ENCODE measurements at places on chromosomes 1 and 21.

DNA sequence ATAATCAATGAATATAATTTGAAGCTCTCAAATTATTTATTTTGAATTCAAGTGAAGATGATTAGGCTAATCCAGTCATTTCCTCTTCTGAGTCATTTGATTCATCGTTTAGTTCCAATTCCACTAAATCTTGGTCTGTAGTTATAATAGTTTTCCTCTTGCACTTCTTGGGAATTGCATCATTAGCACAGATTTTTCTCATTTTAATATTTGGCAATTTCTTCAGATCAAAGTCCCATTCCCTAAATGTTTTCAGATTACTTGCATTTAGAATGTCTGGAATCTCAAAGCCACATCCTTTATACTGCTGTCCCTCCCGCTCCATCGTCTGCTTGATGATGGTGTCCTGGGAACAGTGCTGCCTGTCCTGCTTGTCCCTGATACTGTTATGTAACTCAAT lies 43.5 kb downstream of the MAST2 start:
- DNase-seq = peak; percentile 72

DNA sequence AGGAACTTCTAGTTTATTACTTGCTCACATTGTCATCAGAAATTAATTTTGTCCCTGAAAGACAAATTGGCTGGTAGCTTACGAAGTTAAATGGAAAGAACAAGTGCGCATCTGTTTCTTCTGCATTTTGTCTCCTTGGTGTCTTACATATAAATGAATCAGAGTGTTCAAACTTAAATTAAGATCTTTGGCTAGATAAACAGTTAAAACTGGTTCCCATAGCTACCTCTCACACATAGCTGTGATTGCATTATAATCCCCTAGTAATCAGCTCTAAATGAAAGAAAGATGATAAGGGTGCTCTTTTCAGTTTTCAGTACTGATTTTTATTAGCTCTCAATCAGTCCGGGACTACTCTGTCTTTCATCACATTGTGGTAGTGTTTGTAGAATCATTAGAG lies 124.2 kb upstream of the LMO4 start:
- DNase-seq = no peak

GRCh38 chr1:211975152-211975941 lies 60.0 kb downstream of the INTS7 start:
- no peak for DNase-seq

DNA sequence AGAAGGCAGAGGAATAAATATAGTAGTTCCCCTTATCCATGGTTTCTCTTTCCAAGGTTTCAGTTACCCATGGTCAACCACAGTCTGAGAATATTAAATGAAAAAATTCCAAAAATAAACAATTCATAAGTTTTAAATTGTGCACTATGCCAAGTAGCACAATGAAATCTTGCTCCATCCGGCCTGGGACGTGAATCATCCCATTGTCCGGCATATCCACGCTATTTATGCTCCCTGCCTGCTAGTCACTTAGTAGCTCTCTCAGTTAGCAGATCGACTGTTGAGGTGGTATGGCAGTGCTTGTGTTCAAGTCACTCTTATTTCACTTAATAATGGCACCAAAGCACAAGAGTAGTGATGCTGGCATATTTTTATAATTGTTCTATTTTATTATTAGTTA lies 58.6 kb upstream of the ARHGAP29 start:
- DNase-seq = peak; percentile 51

DNA sequence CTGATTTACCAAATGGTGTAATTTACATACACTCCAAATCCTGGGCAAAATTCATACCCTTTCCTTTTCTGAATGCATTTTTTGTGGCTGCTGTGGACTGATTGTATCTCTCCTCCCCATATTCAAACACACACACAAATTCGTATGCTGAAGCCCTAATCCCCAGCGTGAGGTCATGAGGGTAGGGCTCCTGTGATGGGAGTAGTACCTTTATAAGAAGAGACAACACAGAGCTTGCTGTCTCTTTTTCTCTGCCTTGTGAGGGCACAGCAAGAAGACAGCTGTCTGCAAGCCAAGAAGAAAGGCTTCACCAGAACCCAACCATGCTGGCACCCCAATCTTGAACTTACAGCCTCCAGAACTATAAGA lies 24.4 kb downstream of the DUSP10 start:
- no peak for DNase-seq

GRCh38 chr1:10361515-10361914 lies 37.3 kb upstream of the PGD start:
- no peak for DNase-seq

GRCh38 chr1:245599371-245600174 lies 444.8 kb downstream of the KIF26B start:
- DNase-seq = peak; percentile 88

- DNase-seq = no peak
Observed at GRCh38 chr21:42073145-42074099, 2.3 kb downstream of the UMODL1 start.

- DNase-seq = peak; percentile 27
Observed at GRCh38 chr1:244992833-244993232, 128.5 kb upstream of the HNRNPU start.

- no peak for DNase-seq
Observed at GRCh38 chr1:200670242-200671118, 773 bp upstream of the DDX59 start.

GRCh38 chr1:234132795-234133194 lies 228.3 kb downstream of the SLC35F3 start:
- no peak for DNase-seq

DNA sequence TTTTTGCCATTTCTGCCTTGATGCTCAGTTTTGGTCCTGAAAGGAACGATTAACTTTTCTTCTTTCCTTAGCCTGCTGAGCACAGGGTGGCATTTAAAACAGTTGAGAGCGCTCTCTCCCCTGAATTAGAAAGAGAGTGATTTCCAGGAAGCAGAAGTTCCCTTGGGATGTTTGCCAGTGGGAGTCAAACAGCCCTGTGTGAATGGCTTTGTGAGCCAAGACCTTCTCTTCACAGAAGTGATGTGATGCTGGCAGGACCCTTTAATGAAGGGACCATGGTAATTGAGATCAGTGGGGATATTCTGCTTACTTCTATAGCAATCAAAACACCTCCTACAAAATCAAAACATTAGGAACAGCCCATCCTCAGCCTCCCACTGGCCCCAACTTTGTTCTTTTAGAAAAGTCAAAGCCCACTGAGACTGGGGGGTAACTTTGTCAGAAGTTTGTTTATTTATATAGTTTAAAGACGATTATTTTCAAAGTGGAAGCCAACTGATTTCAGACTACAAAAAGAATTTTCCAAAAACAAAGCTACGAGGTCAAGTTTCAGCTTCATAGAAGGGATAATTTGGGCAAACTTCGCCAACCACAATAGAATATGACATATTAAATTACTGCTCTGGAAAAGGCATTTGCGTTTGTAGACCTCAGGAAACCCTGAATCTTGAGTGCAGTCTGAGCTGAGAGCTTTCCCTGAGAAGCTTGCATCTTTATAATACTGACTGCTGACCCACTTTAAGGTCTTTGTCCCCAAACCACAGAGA lies 122.7 kb downstream of the GABPA start:
- no peak for DNase-seq

DNA sequence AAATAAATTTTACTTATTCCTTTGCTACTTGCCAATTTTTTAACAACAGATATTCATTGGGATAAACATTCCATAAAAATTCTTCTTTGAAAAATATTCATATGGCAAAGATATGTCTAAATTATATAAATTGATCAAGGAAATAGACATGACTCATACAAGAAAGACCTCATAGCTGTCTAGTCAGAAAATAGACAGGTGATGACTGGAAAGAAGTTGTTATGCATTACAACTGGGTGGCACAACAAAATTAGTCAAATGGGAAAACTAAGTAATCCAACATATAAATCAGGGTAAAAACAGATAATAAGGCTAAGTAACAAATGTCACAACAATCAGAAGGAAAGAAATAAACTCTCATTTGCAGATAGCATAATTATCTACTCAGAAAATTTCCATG lies 92.0 kb downstream of the USH2A start:
- DNase-seq = no peak

DNA sequence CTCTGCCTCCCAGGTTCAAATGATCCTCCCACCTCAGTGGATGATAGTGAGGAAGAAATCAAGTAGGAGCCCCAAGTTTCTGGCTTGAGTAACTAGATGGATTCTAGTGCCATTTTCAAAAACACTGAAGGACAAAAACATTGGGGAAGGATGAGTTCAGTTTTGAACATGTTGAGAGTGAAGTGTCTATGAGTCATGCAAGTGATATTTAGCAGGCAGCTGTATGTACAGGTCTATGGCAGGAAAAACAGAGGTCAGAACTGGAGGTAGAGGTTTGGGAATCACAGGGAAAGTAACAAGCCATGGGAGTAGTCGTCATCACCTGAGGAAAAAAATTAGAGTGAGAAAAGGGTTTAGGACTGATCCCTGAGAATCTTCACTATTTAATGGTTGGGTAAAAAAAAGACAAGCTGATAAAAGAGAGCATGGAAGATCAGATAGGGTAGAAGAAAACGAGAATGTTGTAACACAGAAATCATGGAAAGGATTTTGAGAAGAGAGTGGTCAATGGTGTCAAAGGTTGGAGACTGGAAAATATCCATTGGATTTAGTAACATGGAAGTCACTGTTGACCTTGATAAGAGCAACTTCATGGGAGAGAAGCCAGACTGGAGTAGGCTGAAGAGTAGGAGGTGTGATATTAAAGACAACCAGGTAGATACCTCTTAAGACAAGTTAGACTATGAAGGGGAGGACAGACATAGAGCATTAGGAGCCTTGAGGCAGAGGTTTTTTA lies 53.1 kb downstream of the DIPK1A start:
- DNase-seq = no peak

DNA sequence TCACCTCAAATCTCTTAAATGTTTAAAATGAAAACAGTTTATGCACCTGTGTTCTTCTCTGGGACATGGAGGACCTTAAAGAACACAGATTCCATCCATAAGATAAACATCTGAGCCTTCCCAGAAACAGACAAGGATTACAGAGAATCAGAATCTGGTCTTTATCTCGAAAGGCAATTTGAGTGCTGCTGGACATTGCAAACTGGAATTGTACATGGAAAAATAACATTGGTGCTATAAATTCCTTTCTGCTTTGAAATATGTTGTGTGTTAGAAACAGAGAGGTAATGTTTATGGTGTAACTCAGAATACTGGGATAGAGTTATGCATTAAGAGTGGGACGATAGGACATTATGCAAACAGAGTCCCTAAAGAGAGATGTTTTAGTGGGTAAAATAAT lies 6.6 kb upstream of the DDR2 start:
- no peak for DNase-seq

DNA sequence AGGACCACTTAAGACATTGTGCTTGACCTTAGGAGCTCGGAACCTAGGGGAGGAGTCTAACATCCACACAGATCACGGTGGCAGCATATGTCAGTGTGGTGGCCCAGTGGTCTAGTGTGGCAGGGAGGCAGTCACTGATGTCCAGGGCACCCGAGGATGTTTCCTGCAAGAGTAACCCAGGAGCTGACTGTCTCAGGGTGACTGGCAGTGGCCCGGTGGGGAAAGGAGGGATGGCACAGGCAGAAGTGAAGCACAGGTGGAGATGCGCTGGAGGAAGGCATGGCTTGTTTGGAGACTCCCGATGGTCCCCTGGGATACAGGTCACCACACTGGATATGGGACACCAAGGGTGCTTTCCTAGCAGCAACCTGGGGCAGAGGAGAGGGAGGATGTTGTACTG lies 16.3 kb downstream of the CHIT1 start:
- no peak for DNase-seq

DNA sequence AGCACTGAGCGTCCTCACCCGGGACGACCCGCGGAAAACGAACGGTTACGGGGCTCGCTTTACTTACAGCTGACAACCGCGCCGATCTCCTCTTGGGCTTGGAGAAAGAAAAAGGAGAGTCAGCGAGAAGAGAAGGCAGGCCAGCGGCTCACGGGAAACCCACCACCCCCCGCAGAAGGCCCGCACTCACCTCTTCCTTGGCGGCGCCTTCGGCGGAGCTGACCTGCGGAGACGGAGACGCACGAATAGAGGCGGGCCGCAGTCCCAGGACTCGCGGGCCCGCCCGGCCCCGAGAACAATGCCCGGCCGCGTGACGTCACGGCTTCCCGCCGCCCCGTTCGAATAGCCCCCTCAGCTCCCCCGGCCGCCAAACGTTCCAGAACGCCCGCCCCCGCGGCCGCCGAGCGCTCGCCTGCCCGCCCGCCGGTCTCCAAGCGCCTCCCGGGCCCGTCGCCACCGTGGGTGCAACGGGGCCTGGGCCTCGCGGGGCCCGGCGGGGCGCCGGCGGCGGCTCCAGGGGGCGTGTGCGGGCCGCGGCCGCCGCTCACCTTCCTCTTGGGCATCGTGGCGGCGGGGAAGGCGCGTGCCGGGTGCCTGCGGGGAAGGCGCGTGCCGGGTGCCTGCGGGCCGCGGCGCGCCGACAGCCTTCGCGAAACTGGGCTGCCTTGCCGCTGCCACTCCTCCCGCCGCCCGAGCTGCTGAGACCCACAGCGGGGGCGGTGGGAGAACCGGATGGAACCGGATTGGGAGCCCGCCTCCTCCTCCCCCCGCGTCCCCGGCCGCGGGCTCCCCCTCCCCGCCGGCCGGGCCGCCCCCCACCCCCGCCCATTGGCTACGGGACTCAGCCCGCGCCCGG lies at the start of gene HMGN1:
TSS of gene HMGN1 (minus strand) at position 734 of the 856 bp plus-strand sequence. CDS start at position 563, 171 bp downstream.
- DNase-seq = peak; percentile 74

DNA sequence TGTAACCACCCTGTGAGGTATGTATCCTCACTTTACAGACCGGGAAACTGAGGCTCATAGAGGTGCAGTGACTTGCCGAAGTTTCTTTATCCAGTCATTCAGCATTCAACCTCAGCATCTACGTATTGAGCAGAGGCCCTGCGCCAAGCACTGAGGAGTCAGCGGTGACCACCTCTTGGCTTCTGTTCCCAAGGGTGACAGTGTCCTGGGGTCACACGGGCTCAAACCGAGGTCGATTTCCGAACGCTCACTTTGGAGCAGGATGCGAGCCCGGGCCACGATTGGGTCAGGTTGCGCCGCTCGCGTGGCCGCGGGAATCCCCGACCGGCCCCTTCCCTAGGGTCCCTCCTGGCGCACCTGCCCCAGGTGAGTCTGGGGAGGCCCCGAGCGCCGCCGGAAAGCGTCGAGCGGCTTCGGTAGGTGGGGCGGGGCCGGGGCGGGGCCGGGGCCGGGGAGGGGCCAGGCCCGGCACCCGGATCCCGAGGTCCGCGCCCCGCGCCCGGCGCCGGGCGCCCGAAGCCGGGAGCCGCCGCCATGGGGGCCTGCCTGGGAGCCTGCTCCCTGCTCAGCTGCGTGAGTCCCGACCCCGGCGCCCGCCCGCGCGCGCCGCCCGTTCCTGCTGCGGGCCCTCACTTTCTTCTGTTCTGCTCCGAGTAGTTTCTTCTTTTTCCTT lies at the start of gene SERINC2:
TSS of gene SERINC2 (plus strand) at position 482 of the 673 bp plus-strand sequence. CDS start at position 535, 53 bp downstream.
- DNase-seq = no peak

DNA sequence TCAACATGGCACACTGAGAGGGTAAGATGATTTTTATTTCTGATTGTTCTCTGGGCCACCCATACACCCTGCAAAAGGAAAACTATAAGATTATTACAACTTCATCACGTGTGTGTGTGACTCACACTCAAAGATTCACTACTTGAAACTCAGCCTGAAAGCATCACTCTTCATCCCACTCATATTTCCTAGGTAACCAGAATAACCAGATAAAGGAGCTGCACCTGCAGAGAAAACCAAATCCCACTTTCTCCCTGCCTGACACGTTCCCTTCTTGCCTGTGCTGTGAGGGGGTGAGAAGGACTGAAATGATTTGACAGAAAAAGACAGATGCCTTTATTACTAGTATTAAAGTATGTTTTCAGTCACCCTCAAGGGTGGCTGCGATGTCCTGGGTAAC lies 131.6 kb downstream of the TGFBR3 start:
- no peak for DNase-seq
